SK-N-SH treated with all-trans-retinoic acid at 6 μM for 48 hours (cell line): ENCODE measurements at places on chromosomes 3 and 15.

- ATAC-seq = no peak
Observed at GRCh38 chr3:142239421-142239820, 14.0 kb upstream of the GK5 start.

GRCh38 chr3:13876451-13877100, 3.3 kb downstream of the WNT7A start:
- no peak for ATAC-seq

DNA sequence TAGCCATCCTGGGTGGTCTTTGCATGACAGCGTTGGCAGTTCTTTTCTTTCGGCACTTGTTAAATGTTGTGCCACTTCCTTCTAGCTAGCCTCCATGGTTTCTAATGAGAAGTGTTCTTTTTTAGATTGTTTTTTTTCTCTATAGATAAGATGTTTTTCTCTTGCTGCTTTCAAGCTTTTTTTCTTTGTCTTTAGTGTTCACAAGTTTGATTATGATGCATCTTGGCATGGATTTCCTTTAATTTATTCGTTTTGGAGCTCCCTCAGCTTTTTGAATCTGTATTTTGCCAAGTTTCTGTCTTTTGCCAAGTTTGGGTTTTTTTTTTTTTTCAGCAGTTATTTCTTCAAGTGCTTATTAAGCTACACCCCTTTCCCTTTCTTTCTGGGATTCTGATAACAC, 53.1 kb downstream of the TM2D3 start:
- no peak for ATAC-seq

- no peak for ATAC-seq
Observed at GRCh38 chr3:135766115-135766514, 199.4 kb upstream of the PPP2R3A start.

DNA sequence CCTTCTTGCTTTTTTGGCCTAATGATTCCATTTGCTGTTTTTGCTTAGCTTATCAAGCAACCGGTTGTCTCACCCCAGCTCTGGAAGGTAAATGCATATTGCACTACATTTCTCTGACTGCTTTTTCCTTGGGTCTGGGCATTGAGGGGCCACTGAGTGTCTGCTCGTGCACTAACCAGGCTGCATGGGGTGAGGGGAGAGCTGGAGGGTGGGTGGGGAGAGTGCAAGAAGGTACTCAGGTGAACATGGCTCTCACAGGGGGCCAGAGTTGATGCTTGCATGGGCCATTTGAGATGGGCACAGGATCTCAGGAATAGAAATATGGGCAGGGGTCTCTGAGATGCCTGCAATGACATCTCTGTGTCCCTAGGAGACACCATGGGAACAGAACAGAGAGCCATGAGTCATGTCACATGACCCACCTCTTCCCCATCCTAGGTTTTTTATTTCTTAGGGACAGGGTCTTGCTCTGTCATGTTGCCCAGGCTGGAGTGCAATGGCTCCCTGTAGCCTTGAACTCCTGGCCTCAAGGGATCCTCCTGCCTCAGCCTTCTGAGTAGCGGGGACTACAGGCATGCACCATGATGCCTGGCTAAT, 6.2 kb downstream of the ALPK3 start:
- ATAC-seq = no peak

- no peak for ATAC-seq
Observed at GRCh38 chr3:29606416-29606815, 325.5 kb downstream of the RBMS3 start.
